ENCODE measurements at places on chromosomes 3 and 15.

- DNase-seq, result no peak
Observed at GRCh38 chr3:51940648-51941462, 849 bp downstream of the RRP9 start.

DNA sequence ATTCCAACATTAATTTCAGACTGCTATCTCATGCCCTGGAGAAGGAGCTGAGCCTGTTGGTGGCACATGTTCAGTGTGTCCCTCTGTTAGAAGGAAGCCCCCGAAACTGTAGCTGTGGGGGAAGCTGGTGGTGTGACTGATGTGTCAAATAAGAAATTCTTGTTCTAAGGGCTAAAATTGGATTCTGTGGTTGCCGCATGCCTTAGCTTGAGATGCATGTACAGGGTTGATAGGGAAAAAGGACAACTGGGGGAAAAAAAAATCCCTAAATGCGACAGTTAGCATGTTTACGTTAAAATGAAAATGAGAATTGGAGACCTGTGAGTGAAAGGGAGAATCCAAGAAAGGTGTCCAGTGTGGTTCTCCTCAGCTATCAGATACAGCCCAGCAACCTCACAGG is 58.6 kb downstream of the MED12L start:
- no peak for DNase-seq

DNA sequence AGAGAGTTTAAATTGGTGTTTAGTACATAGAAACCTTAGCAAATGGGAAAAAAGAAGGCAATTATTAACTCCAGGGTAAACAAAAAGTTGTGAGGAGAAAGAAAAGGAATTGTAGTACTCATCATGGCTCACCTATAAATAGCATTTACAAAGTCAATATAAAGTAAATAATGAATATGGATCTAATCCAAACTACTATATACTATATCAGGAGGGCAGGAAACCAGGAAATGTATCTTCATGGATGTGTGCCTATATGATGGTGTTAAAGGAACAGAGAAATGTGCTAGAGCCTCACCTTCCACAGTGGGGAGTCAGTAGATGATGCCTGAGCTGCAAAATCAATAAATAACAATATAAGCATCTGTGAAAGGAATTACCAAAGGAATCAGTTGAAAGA is 208.9 kb downstream of the FAM43A start:
- no peak for DNase-seq

DNA sequence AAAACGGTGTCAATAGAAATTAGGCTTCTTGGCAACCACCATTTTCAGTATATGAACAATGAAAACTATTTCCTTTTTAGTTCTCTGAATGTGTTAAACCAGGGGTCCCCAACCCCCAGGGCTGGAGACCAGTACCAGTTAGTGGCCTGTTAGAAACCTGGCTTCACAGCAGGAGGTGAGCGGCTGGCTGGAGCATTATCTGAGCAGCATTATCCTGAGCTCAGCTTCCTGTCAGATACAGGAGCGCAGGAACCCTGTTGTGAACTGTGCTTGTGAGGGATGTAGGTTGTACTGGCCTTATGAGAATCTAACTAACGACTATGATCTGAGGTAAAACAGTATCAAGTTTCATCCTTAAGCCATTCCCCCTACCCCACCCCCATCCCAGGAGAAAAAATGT is 328.7 kb downstream of the ZBBX start:
- no peak for DNase-seq

GRCh38 chr3:19645093-19645492 is 288.9 kb downstream of the EFHB start:
- peak; percentile 1 for DNase-seq

GRCh38 chr3:180913581-180914404 is 1.3 kb downstream of the FXR1 start:
- no peak for DNase-seq

DNA sequence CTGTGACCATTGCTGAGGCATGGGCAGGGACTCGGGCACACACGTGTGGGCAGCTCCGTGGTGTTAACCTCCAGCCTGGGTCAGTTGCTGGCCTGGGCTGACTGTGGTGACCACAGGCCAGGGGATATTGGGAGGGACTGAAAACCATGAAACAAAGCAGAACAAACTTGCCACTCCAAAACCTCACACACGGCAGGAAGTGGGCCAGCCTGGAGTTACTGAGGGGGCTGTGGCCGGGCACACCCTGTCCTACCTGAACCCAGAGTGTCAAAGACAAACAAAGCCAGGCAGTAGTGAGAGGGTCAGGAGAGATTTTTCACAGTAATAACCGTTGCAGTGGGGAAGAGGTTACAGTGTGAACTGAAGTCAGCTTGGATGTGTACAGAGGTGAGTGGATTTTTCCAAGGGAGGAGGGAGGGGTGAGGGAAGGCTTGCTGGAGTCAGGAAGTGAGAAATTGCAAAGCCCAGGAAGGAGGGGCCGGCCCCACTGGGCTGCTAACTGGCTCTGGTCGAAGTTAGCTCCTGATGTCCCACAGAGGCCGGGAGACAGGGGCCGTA is 40.0 kb upstream of the ATP10A start:
- no peak for DNase-seq

GRCh38 chr3:175214216-175214615 is 355.1 kb downstream of the NAALADL2 start:
- DNase-seq, result no peak

- DNase-seq, result no peak
Observed at GRCh38 chr3:48140336-48140757, 47.9 kb downstream of the CDC25A start.

DNA sequence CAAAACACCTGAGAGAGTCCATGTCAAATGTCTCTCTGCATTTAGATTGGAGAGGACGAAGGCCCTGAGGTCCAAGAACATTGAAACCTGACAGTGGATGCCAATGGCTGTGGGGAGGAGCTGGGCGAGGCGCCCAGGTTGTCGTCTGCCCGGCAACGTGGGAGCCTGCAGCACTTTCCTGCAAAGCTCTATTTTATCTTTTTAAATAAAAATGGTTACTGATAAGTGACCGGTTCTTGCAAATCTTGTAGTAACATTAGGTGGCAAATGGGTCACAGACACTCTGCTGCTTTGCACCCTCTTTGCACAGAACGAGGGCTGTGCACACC is 19.5 kb upstream of the FANCD2 start:
- DNase-seq, result no peak

- DNase-seq, result no peak
Observed at GRCh38 chr3:16429086-16429485, 84.4 kb downstream of the RFTN1 start.

DNA sequence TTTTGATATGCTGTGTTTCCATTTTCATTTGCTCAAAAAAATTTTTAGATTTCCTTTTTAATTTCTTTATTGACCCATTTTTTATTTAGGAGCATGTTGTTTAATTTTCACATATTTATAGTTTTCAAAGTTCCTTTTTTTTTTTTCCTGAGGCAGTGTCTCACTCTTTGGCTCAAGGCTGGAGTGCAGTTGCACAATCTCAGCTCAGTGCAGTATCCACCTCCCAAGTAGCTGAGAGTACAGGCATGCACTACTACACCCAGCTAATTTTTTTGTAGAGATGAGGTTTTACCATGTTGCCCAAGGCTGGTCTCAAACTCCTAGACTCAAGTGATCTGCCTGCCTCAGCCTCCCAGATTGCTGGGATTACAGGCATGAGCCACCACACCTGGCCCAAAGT is 36.2 kb downstream of the PFN2 start:
- no peak for DNase-seq

DNA sequence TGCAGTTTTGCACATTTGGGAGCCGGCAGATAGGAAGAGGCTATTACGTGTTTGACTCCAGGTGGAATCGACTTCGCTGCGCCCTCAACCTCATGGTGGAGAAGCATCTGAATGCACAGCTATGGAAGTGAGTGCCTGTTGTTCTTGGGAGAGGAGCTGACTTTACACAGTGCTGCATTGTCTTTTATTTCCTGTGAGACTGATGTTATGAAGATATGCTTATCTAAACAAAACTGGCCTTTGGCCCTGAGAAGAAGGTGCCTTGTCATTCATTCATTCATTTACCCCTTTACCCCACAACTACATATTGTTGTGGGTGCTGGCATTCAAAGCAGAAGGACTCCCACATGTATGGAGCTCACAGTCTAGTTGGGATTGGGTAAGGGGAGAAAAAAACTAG is 32.6 kb downstream of the PSMD6 start:
- DNase-seq, result no peak

GRCh38 chr15:70762469-70763119 is 764 bp downstream of the UACA start:
- no peak for DNase-seq

DNA sequence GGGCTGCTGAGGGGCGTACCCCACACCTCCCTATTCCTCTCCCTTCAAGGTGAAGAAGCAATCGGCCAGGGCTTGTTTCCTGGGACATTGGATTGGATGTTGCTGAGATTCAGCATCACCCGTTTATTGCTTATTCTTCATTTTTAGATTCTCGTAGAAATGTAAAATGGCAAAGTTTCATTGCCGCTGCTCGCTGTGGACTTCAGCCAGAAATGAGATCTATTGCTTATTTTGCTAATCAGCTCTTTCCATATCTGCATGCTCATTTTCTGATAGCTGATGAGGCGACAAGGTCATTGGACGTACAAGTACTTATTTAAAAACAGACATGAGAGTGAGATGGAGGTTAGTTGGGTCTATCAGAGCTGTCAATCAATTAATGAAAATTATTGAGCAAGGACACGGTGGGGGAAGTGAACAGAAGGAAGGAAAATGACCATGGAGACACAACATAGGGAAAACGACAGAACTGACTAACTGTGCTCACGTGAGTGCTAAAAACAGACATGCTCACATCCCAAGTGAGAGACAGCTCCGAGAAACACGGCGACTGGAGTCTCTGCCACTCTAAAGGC is 471.2 kb downstream of the NR2F2 start:
- no peak for DNase-seq

DNA sequence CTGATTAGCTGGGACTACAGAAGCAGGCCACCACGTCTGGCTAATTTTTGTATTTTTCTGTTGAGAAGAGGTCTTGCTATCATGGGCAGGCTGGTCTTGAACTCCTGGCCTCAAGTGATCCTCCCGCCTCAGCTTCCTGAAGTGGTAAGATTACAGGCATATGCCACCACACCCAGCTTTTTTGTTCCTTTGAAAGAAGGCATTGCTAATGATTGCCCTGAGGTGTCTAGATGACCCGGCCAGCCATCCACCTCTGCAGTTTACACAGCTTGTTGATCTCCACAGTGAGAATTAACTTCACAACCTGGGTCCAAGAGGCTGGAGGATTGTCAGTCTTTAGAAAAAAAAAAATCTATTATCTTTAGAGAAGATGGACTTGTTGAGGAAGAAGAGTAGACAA is 58.7 kb downstream of the SMAD3 start:
- DNase-seq, result no peak

DNA sequence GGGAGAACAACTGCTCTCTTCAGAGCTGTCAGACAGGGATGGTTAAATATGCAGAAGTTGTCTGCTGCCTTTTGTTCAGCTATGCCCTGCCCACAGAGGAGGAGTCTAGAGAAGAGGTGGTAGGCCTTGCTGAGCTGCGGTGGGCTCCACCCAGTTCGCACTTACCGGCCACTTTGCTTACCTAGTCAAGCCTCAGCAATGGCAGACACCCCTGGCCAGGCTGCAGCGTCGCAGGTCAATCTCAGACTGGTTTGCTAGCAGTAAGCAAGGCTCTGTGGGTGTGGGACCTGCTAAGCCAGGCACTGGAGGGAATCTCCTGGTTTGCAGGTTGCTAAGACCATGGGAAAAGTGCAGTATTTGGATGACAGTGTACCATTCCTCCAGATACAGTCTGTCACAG is 12.3 kb upstream of the TMEM45A start:
- DNase-seq, result no peak

- no peak for DNase-seq
Observed at GRCh38 chr3:197516517-197516889, 39.3 kb downstream of the BDH1 start.

GRCh38 chr3:43279532-43279931 is 6.8 kb upstream of the SNRK start:
- DNase-seq, result no peak

DNA sequence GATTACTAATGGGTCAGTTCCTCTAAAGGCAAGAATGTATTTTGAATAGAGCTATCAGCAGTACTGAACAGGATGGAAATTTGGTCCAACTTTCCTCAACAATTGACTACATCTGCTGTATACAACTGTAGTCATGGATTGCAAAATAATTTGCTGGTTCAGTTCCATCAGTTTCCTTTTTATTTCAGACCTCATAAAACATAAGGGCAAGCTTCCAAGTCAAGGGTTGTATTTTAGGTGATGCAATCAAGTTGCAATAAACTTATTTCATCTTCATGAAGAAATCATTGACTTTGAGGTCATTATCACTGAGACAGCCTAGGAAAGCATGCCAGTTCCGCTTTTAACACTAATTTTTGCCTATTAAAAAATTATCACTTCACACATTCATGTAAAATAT is 90.4 kb upstream of the TSEN2 start:
- DNase-seq, result no peak

GRCh38 chr3:153052096-153052460 is 109.9 kb upstream of the RAP2B start:
- DNase-seq, result no peak

- no peak for DNase-seq
Observed at GRCh38 chr3:28850186-28850585, 430.7 kb upstream of the RBMS3 start.

All from GM12891 (cell line).